Upper lobe of left lung (tissue), 6 donors: ENCODE measurements at places on chromosomes 3 and 15. TPM values are rescaled to one million over a fixed set of nuclear protein-coding genes. Genes with fewer than 3 reads are reported as not detected.

Gene LRTM1
- total RNA-seq = not detected

Gene HIGD2B
- total RNA-seq = not detected

Gene TRPM1
- total RNA-seq = not detected

GRCh38 chr3:60250810-60251209, 1000.4 kb downstream of the FHIT start:
- no peak overlapping the region for H3K4me3 ChIP-seq
- no peak overlapping the region for H3K27ac ChIP-seq
- DNase-seq = no peak
- no peaks in the 10 kb centered on the region for H3K36me3 ChIP-seq
- H3K27me3 ChIP-seq = no peaks in the 10 kb centered on the region

- H3K36me3 ChIP-seq = no peaks in the 10 kb centered on the region
- no peaks in the 10 kb centered on the region for H3K27me3 ChIP-seq
- H3K4me1 ChIP-seq = no peaks in the 10 kb centered on the region
- no peak overlapping the region for H3K27ac ChIP-seq
Observed at GRCh38 chr3:167872941-167873340, 137.4 kb downstream of the SERPINI1 start.

- H3K4me1 ChIP-seq = no peaks in the 10 kb centered on the region
- no peak for DNase-seq
- H3K27me3 ChIP-seq = no peaks in the 10 kb centered on the region
Observed at GRCh38 chr3:111954228-111954990, 24.4 kb upstream of the ABHD10 start.

- no peak overlapping the region for H3K27ac ChIP-seq
- no peak for DNase-seq
- H3K36me3 ChIP-seq = no peaks in the 10 kb centered on the region
Observed at GRCh38 chr3:153600896-153601295, 438.9 kb downstream of the RAP2B start.

Gene TM4SF18
- 3.9 TPM for total RNA-seq

- peak; percentile 96 for DNase-seq
- no peaks in the 10 kb centered on the region for H3K36me3 ChIP-seq
- peaks cover 15% of the 10 kb centered on the region for H3K4me1 ChIP-seq
Observed at GRCh38 chr3:39051649-39052561, at the start of the genes SCN11A and WDR48. Gene SCN11A, minus strand, starts transcription at chr3:39051944. Its CDS starts 101,582 bp downstream, at chr3:38950362. Gene WDR48, plus strand, starts transcription at chr3:39052016. Its CDS starts 10 bp downstream, at chr3:39052026.
